Brain (organoid and tissue), 16 donors: ENCODE measurements at places on chromosomes 4 and X. TPM values are rescaled to one million over a fixed set of nuclear protein-coding genes. Genes with fewer than 3 reads are reported as not detected.

GRCh38 chrX:130414800-130415199 lies 13.0 kb downstream of the RBMX2 start:
- DNase-seq, result no peak

GRCh38 chrX:9249051-9249846 lies 215.3 kb upstream of the FAM9B start:
- DNase-seq, result no peak

DNA sequence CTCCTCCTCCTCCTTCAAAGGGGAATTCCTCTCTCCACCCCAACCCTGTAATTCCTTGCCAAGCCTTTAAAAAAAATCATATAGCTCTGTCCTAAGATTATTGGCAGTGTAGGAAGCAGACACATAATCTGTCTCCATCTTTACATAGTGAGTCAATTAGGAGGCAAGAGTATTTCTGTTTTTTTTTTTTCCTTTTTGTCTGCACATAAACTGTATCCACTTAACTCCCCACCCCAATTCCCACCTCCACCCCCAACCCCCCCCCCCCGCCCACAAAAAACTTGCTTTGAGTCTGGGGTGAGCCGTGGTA lies 182.5 kb downstream of the RASL11B start:
- DNase-seq, result no peak

DNA sequence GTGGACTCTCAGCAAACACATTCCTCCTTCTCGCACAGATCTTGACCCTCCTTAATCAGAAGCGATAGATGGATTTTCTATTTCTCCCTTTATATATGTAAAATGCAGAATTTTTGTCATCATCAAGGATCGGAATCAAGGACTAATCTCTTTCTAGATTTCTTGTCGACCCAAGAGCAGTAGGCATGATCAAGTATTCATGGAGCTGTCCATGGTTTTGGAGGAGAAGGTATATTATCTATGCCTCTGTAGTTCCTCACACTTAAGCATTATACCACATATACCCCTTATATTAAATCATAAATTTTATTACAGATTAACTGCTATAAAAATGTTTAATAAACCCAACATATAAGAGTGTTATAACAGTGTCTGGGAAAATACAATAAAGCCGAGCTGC lies 886.8 kb downstream of the NLGN4X start:
- DNase-seq, result no peak

DNA sequence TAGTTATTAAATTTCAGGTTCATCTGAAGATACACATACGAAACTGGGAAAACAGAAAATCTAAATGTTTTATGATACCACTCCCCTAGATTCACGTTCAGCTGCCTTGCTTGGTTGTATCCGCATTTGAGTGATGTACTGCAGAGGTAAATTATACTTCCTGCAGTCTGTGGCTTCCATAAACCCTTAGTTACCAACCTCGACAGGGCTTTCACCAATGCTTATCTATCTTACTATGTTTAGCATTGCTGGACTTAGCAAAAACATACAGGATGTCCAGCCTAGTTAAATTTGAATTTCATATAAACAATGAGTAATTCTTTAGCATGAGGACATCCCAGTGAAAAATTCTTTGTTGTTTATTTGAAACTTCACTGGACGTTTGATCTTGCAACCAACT lies 108.8 kb downstream of the TMA16 start:
- DNase-seq, result no peak

DNA sequence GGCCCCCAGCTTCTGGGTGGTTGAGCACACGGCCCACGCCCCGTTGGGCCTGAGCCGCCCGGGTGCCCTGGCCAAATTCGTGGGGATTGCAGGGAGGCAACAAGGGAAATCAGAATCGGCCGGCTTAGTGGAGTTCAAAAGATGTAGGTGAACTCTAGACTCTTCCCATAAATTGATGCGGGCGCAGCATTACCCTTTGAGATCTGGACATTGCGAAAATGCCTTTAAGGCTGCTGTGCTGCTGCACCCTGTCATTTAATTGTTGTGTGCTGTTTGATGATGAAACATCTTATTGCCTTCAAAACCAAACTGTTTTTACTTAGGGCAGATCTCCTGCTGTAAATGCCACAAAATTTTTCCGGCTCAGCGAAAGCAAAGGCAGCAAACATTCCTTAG lies 409 bp upstream of the MPP1 start:
- DNase-seq, result no peak

GRCh38 chr4:33184657-33185290 lies 2464.6 kb downstream of the PCDH7 start:
- no peak for DNase-seq

DNA sequence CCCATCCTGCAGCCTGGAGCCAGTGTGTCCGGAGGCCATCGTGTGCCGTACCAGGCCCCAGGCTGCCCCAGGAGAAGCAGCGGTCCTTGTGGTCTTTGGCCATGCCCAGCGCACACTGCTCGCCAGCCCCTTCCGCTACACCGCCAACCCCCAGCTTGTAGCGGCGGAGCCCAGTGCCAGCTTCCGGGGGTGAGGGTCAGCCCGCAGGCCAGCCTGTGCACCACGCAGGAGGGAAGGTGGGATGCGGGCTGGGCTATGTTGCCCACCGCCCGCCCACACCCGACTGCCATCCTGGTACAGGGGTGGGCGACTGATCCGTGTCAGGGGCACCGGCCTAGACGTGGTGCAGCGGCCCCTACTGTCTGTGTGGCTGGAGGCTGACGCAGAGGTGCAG lies 7.6 kb upstream of the SRPK3 start:
- DNase-seq, result no peak

DNA sequence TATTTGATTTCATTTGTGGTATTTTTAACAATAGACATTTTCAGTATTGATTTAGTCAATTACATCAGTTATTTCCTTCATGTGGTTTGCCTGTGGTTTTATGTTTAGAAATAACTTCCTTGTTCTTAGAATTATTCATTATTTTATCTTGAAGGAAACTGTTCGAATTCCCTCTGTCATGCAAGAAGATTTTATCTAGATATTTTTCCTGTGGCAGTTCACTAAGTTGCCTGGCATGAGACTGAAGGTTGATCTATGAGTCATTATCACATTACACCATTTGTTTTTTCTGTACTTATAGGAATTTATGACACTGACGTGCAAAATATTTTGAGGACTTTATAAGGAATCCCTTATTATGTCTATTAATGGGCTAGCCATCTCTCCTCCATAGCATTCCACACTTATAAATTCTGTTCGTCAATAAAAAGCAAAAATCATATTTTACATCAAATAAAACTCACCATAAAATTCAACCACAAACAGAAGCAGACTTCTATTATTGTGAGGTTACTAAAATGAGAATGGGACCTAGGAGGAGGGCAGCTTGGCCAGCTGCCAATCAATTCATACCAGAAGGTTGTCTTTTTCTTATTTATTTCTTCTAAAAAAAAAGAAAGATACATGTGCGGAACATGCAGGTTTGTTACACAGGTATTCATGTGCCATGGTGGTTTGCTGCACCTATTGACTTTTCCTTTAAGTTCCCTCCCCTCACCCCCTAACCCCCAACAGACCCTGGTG lies 179.0 kb downstream of the KCNIP4 start:
- DNase-seq, result no peak

- DNase-seq, result no peak
Measured at GRCh38 chr4:127856813-127857447, 23.8 kb upstream of the PLK4 start.

DNA sequence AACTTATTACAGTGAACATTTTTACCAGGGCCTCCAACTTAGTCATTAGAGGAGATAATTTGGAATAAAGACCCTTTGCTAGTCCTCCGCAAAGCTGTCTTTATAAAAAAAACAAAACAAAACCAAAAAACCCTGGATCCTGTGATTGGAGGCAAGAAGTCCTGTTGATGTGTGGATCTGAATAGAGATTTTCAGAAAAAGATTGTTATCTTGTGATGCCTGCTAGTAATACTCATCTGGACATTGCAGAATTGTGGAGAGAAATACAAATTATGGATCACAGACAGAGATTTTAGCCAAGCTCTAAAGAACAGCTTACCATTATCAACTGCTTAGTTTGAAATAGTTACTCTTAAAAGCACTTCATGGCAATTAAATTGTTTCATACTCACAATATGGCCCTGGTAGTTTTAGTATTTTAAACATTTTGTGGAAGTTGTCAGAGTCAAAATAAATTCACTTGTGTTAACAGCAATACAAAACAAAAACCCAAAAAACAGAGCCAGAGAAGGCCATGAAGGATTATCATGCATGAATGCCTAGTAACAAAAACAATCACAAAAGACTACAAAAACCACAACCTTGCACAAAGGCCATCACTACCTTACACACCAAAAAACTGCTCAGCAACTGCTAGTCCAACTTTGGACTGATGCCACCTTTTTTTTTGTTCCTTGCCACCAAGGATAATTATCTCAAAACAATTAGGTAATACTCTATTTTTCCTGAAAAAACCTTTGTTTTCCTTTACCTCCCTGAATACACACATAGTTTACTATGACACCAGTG lies 514.5 kb upstream of the SLIT2 start:
- no peak for DNase-seq

DNA sequence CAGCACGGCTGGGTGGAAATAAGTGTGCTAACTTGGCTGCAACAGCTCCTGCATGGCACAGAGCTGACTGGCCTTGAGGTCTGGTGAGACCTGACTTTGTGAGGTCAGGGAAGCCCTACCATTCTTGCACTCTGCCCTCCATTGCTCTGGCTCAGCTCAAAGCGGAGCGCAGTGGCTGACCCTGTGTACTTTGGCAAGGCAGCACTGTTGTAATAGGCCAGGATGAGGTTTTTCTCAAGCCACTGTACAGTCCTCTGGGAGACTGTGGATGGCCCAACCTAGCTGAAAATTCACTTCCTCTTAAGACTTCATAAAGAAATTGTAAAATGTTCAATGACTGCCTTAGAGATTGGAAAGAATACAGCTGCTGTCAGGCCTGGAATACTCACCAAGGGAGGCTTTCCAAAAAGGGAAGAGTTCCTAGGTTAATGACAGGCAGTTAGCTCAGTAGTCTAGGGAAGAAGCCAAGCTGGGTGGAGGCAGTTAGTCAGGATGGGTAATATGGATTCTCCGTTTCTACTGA lies 129.8 kb downstream of the GUCY2F start:
- DNase-seq, result no peak

DNA sequence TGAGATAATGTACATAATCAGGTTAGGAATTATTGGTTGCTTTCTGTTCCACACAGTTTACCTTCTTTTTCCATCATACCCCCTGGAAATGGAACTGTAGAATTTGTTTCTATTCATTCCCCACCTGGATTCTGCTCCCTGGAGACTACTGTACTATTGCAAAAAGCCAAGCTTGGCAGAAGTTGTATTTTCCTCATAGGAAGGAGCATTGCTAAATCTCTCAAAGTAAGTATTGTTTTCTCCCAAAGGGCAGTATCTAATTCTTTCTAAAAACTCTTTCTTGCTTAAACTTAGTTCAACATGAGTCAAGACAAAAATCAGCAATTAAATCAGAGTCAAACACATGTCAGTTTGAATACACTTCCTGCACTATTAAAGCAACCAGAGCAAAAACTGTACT lies 136.2 kb downstream of the CDS1 start:
- DNase-seq, result no peak

GRCh38 chr4:21205821-21206531 lies 505.7 kb downstream of the PACRGL start:
- no peak for DNase-seq

- peak; percentile 2 for DNase-seq
Measured at GRCh38 chr4:73139991-73140390, 70.5 kb upstream of the COX18 start.

DNA sequence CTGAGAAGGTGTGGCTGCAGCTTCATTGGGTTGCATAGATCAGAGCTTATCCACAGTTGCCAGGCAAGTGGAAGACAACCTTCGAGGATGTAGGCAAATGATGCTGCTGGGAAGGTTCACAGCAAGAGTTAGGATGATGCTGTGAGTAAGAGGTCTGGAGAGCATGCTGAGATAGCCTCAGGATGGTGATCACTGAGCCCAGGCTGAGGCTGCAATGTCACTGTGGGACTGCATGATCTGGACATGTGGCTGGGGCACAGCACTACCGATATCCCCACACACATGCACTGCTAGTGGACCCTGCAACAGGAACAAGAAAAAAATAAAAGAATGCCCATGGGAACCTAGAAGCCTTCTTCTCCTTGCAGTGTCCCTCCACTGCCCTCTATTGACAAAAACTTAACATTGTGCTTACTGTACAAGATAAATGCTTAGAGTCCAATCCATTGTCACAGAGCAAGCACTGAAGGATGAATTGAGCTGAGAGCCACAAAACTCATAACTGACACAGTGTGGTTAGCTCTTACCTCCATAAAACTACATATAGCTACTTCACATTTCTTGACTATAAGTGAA lies 105.6 kb downstream of the CNKSR2 start:
- DNase-seq, result peak; percentile 68

- peak; percentile 88 for DNase-seq
Measured at GRCh38 chr4:61200187-61200915, at the start of gene ADGRL3. Gene ADGRL3, plus strand, starts transcription at chr4:61200326.

GRCh38 chr4:102352781-102353180 lies 7.5 kb upstream of the SLC39A8 start:
- DNase-seq, result peak; percentile 94

DNA sequence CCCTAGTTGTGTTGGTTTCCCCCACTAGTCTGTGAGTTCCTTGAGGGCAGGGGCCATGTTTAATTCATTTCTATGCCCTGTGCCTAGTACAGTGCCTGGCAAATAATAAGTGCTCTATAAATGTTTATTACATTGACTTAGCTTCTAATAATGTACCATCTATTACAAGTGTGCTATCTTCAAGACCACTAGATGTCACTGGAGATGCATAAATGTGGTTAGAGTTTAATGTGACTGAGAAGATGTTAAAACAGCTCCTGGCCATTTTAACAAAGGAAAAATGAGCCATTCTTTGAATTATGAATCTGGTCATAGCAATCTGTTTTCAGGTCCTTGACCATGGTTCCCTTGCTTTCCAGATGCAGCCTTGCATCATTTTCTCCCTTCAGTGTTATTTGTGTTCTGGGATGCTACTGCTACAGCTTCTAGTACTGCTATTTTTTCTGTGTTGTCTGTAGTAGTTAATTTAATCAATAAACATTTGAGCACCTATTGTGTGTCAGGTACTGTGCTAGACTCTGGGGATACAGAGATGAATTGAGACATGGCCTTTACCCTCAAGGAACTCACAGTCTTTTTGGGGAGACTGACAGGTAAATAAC lies 43.2 kb downstream of the SLC9A6 start:
- peak; percentile 83 for DNase-seq

- peak; percentile 32 for DNase-seq
Measured at GRCh38 chr4:54093324-54094240, 6.4 kb upstream of the GSX2 start.

DNA sequence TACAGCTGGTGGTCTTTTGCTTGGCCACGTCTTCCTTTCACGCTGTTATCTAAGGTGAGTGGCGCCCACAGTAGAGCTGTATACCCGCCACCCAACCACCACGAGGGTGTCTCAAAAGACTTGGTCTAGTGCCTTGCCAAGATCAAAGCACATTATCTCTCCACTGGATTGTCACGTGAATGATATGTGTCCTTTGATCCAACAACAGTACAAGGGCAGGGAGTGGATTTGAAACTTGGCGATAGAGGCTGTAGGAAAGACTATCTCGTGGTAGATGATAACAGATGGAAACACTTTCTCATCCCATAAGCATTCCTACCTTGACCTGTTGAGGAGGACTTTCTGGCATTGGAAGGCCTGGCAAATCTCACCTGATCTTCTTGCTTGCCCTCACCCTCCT lies 37.7 kb upstream of the BCLAF3 start:
- DNase-seq, result no peak

QDPR gene
- 284 TPM for polyA plus RNA-seq

EREG gene
- not detected for polyA plus RNA-seq

ATOH1 gene
- not detected for polyA plus RNA-seq

ATP6AP1 gene
- polyA plus RNA-seq, result 270 TPM

SEPTIN11 gene
- polyA plus RNA-seq, result 35.8 TPM

RAB39B gene
- polyA plus RNA-seq, result 10.9 TPM

SLC6A14 gene
- polyA plus RNA-seq, result not detected

ASB12 gene
- polyA plus RNA-seq, result not detected

SUPT20HL2 gene
- not detected for polyA plus RNA-seq

TBCK gene
- 8.6 TPM for polyA plus RNA-seq
